ENCODE measurements at places on chromosomes 11 and 22. TPM values are rescaled to one million over a fixed set of nuclear protein-coding genes. Genes with fewer than 3 reads are reported as not detected.
A peak's percentile ranks its signal among the peaks of the same experiment; 100 is the strongest.

Gene USP28
- total RNA-seq = 73.7 TPM

Gene PTPMT1
- total RNA-seq = 59.3 TPM

Gene ANO5
- 6.2 TPM for total RNA-seq

Gene PKP3
- total RNA-seq = 40.6 TPM

Gene KMT2A
- 78.8 TPM for total RNA-seq

Gene SOX6
- 0.20 TPM for total RNA-seq

DNA sequence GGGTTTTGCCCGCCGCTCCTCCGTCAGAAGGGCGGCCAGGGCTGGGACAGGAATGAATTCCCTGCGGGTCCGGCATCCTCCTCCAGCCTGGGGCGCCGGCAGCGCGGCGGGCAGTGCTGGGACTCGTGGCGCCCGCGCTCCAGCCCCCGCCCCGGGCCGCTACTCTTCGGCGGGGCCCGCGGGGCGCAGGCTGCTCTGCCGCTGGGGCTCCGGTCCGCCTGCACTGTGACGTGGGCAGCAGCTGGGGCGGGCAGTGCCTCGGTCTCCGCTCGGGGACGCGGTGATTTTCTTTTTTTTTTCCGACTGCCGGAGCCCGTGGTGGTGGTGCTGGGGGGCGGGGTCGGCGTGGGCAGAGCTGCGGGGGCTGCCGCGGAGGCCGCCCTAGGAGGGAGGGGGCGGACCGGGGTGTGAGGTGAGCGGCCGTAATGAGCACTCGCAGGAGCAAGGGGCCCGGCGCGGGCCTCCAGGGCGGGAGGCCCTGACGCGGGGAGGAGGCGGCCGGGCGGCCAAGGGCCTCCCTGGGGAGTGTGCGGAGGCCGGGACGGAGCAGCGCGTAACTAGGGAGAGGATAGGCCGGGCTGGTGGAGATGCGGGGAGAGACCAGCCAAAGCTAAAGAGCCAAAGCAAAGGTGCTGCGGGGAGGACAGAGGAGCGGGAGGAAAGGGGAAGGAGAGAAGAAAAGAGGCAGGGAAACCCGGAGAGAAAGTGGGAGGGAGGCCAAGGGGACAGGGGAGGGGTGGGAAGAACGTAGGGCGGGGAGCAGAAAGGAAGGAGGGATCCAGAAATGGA lies 73.3 kb upstream of the ZBED5 start:
- peak; percentile 85 for DNase-seq

DNA sequence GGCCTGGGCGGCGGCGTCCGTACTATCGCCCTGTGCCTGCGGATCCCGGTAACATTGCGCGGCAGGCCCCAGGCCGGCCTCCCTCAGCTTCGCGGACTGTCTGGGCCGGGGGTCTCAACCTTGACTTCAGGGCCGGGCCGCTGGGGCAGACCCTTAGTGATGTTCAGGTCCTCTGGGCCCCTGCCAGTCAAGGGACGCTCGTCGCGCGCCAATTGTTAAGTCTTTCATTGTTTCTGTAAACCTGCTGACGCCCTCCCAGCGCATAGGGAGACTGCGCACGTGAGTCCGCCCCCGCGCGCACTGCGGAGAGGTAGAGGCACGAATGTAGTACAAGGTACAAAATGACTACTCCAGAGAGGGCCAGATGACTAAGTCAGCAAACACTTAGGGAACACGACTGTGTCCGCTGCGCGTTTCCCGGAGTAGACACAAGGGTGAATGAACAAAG lies 451 bp upstream of the HDHD5 start:
- DNase-seq = no peak

DNA sequence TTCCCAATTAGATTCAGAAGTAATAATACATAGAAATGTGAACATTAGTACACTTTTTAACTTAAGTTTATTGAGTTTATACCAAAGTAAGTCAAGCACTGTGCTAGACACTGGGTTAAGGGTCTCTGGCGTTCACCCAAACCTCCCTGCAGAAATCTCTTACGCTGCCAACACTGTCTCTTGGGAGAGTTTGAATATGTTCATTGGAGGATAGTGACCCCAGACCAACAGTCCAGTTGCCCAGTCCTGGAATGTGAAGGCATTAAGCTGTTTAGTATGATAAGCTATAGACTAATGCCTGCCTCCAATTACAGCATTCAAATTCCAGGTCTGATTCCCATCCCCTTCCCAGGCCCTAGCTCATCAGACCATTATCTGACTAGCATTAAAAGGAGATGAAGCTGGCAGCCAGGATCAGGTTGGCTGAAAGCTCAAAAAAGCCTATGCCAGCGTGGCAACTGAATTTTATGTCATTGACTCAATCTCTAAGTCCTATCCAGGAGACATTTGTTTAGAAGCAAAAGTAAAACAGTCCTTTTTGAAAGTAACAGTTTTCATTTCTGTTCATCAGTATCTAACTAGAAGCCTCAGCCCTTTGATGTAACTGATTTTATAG lies 77.8 kb downstream of the SFI1 start:
- DNase-seq = no peak

DNA sequence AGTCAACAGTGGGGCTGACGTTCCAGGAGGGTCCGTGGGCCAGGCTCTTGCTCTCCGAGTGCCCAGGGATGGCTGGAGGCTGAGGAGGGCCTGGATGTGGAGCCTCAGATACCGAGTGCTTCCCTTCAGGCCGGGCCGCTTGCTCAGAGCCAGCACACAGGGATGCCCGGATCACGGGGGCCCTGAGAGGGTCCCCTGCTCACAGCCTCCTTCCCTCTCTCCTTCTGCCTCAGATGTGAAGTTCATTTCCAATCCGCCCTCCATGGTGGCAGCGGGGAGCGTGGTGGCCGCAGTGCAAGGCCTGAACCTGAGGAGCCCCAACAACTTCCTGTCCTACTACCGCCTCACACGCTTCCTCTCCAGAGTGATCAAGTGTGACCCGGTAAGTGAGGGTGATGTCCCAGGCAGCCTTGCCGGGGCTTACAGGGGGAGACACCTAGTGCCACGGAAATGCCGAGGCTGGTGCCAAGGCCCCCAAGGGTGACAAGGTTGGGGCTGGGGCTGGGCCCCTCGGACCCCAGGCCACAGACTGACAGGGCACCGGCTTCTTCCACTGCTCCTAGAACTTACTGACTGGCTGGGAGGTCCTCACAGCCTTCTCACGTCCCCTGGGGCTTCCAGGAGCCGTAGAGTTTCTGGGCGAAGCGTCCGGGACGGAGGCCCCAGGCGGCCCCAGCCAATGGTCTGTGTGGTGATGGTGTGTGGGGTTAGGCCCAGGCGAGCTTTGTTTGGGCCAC lies 7.0 kb downstream of the CCND1 start:
- DNase-seq = peak; percentile 53

- peak; percentile 71 for DNase-seq
Observed at GRCh38 chr11:45333001-45333971, 47.1 kb upstream of the SYT13 start.

DNA sequence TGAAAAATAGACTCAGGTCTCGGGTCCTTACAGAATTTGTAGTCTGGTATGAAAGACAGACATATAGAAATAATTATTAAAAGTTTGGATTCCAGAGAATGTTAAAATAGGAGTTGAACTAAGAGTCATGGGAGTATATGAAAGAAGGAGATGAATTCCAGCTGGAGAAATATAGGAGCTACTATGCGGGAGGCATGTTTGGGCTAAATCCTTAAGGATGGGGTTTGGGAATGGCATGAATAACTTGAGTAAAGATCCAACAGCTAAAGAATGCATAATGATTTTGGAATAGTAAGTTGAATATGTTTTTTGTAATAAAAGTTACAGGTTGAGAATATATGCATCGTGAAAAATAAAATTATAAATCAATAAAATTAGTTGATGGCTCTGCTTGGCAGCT lies 129.4 kb upstream of the SLC5A12 start:
- DNase-seq = no peak

DNA sequence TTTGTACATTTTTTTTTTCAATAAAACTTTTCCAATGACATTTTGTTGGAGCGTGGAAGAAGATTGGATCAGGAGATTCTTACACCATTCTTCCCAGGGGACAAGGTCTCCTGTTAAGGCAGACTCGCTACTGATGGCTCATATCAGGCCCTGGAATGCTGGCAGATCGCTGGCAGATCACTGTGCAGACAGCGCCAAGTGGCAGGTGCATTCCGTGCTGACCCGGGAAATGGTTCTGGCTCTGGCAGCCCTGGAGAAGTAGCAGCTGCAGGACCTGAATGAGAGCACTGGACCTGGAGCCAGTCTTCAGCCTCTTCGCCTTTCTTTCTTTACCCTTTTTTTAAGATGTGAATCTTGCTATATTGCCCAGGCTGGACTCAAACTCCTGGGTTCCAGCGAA lies 10.7 kb downstream of the SERPINH1 start:
- DNase-seq = no peak

DNA sequence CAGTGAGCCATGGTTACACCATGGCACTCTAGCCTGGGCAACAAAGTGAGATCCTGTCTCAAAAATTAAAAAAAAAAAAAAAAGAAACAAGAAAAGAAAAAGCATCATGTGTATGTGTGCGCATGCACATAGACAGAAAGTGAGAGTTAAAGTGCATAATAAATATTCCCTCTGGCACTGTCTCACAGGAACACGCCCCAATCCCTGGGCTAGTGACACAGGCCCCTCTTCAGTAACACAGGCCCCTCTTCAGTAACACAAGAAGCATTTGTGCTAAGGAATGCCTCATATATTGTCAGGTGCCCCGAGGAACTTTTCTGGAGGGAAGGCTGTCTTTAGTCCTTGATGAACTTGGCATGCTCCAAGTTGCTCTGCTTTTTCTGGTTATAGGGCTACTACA lies 57.5 kb downstream of the RPL27A start:
- no peak for DNase-seq

DNA sequence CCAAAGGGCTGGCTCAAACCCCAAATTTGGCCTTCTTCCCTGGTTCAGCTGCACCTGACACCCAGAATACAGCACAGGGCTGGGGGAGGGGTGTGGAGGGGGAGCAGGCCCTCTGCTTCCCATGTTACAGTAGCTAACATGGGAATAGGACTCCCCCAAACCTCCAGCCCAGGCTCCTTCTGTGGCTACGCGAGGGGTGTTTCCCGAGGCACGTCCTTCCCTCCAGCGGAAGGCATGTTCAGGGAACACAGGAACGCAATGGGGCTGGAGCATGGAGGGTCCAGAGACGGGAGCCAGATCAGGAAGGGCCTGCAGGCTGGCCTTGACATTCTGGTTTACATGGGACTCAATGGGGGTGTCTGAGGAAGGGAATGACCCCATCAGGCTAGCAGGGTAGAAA lies 11.8 kb upstream of the IGLL1 start:
- DNase-seq = peak; percentile 59

GRCh38 chr22:49760280-49760629 lies 67.4 kb downstream of the BRD1 start:
- DNase-seq = peak; percentile 21

DNA sequence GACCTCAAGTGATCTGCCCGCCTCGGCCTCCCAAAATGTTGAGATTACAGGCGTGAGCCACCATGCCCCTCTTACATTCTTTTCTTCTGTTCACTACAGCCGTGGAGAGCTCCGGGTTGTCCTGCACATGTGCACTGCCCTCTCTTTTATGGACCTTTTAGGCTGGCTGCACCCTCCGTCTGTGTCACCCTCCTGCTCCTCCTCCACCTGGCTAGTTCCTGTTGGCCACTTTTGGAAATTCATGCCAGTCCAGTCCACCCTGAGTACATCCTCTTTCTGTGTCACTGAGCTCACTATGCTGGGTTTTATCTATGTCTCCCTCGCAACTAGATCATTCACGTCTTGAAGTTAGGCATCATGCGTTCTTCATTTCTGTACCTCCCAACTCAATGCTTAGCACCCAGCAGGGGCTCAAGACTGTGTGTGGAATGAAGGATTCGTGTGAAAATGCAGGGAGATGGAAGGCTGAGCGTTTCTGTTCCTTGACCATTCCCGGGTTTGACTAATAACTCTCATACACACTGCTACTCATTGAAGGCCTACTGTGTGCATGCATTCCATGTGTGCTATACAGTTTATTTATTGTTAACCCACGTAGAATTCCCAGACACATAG lies 60.6 kb downstream of the PTPRJ start:
- peak; percentile 61 for DNase-seq

DNA sequence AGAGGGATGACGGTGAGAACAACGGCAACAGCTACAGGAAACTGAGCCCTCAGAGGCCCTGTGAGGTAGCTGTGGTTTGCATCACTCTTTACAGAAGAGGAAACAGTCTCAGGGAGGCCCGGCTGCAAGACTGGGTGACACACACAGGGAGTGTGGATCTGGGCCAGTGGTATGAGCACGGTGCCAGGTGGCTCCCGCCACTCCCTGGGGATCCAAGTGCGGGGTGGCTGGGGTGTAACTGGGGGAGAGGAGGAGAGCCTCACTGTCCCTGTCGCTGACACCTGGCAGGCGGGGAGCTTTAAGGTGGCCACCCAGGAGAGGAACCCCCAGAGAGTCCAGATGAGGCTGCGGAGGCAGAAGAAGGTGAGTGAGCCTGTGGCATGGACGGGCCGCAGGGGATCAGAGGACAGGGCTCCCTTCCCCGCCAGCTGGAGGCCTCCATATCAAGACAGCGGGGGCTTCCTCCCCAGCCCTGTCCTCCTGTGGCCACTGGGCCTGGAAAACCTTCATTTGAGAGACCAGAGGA lies 5.6 kb downstream of the RGL4 start:
- DNase-seq = no peak

GRCh38 chr11:20854215-20854955 lies 185.0 kb downstream of the NELL1 start:
- peak; percentile 68 for DNase-seq
